ENCODE measurements at places on chromosomes 7 and 10.

- DNase-seq: no peak
Observed at GRCh38 chr7:136133551-136133950, 156.4 kb upstream of the MTPN start.

GRCh38 chr7:91653286-91653685 lies 227.2 kb downstream of the MTERF1 start:
- no peak for DNase-seq

- peak; percentile 47 for DNase-seq
Observed at GRCh38 chr10:49135575-49136313, 1.9 kb upstream of the FAM170B start.

DNA sequence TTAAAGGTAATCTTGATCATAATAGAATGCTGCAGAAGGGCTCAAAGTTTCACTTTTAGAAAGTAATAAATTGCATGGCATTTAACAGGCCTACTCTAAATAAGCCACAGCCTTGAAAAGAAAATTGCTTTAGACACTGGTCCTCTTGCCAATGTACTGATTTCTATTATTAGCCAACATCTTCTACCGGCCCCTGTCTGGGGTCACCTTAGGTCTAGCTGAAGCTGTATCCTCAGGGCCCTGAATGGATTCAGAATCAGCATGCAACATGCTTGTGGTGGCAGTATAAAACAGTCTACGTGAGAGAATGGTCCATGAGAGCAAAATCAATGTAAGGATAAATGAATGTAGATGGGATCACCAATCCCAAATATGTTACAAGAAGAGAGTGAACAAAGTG lies 541.9 kb downstream of the PCDH15 start:
- DNase-seq: no peak

GRCh38 chr10:110007161-110007700 lies 553 bp upstream of the ADD3 start:
- DNase-seq: no peak

DNA sequence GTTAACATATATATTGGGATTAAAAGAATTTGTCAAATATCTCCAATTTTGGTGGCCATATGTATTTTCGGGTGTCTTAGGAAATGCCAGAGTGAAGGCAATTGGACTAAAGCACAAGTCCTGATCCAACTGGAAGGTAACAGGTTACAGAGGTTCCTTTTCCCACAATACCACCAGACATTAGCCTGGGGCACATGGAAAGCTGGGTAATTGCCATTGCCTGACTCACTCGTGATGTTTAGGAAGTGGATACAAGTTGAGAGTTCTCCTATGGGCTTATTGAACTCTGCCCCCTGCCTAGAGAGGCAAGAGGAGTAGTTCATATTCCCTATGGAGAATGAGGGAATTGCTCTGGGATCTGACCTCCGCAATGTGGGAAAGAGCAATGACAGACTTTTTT lies 5.7 kb downstream of the DNAH11 start:
- no peak for DNase-seq

- peak; percentile 79 for DNase-seq
Observed at GRCh38 chr7:120805636-120806388, 52.1 kb downstream of the TSPAN12 start.

GRCh38 chr10:1712944-1713671 lies 24.2 kb downstream of the ADARB2 start:
- DNase-seq: no peak

DNA sequence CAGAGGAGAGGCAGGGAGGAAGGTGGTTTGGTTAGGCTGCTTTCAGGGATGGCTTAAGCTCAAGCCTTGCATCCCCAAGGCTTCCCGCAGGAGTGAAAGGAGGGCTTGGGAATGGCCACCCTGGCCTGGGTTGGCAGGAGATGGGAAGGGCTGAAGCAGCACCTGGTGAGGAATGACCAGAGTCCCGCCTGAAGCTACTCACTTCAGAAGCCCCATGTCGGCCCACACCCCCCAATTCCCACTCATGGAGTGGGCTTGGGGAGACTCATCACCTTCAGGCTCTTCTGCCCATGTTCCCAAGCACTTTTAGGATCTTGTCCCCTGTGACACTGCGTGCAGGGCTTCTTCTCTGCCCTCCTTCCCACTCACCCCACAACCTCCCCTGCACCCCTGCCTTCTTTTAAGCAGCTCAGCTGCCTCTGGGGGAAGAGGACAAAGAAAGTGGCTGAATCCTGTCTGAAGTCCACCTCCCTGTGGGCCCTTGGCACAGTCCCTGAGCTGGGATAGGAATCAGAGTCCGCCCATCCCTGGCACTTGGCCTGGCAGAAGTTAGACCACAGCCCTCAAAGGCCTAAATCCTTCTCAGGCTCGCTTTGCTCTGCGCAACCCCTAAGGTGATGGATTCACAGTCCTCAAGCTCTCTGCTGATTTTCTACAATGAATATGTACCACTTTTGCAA lies 16.5 kb downstream of the RGR start:
- no peak for DNase-seq

GRCh38 chr10:114166043-114166442 lies 8.0 kb downstream of the CCDC186 start:
- DNase-seq: no peak

DNA sequence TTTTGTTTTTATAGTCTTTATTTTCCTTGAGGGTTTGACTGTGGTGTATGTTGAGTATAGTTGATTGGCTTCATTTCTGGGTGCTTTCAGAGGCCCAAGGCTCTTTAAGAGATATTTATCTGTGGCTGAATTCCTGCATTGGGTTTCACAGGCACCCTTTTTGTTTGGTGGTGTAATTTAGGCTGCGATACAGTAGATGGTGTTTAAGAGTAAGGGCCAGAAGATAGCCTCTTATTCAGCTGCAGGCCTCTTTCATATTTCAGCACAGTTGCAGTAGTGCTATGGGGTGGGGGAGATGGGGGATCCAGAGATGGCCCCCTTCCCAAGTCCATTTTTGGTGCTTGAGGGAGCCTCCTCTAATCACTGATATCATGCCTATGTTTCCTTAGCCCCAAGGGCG lies 69.7 kb downstream of the MGAM2 start:
- DNase-seq: no peak

- DNase-seq: no peak
Observed at GRCh38 chr7:25196132-25196896, 32.0 kb downstream of the NPVF start.

DNA sequence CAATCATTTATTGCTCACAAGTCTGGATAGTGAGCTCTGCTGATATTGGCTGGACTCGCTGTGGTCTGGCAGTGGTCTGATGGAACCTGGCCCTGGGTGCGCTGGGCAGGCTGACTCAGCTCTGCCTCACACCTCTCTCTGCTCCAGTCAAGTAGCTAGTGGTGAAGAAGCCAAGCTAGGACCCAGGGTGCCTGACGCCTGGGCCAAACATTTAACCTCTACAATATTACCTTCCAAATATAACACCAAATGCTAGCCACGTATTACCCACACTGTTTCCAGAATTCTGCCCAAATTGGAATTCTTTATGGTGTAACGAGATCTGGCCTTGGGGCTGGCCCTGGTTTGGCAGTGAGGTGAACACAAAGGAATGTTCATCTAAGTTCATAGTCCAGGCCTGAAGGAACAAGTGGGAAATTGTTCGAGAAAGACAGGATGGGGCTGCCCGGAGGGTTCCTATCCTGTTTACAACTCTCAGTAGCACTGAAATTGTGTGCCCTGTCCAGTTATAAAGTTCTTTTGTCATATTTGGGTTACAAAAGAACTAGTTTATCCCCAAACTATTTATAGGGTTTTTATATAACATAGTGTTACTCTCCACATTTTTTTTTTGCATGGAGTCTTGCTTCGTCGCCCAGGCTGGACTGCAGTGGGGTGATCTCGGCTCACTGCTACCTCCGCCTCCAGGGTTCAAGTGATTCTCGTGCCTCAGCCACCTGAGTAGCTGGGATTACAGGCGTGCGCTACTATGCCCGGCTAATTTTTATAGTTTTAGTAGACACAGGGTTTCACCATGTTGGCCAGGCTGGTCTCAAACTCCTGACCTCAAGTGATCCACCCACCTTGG lies 16.3 kb downstream of the OR2AE1 start:
- DNase-seq: no peak

DNA sequence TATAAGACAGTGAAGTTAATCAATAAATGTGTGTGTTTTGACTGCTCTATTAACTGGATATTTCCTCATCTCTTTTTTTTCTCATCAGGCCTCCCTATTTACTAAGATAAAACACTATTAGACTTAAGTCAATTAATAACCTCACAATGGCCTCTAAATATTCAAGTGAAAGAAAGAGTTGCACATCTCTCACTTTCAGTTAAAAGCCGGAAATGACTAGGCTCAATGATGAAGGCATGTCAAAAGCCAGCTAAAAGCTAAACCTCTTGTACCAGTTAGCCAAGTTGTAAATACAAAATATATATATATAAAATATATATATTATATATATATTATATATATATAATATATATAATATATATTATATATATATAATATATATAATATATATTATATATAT lies 127.0 kb upstream of the MEOX2 start:
- no peak for DNase-seq

DNA sequence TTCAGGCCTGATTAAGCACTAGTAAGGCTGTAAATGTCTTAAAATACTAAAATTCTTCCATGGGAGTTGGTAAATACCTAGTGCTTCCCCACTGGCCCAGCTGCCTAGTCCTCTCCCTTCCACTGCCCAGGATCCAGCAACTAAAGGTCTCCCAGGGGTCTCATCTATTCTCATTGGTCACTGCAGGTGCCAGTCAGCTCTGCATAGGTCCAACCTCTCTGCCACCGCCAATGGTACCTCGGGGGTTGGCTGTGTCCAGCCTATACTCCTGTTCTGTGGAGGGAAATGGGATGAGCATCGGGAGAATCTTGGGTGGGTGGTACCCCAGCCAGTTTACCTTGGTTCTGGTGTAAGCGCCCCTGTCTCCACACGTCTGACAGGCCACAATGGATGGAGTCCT lies 6.1 kb upstream of the CREB5 start:
- DNase-seq: no peak

DNA sequence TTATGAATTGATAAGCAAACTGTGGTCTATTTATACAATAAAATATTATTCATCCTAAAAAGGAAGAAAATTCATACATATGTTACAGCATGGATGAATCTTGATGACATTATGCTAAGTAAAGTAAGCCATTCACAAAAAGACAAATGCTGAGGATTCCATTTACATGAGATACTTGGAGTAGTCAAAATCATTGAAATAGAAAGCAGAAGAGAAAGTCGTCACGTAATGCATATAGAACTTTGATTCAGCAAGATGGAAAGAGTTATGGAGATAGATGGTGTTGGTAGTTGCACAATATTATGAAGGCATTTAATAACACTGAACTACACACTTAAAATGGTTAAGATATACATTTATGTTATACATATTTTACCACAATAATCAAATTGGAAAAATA lies 309.7 kb upstream of the KLF6 start:
- DNase-seq: no peak

GRCh38 chr7:134755422-134756022 lies 23.9 kb upstream of the CALD1 start:
- DNase-seq: peak; percentile 33

GRCh38 chr10:113274176-113274829 lies 278.6 kb upstream of the HABP2 start:
- DNase-seq: no peak

DNA sequence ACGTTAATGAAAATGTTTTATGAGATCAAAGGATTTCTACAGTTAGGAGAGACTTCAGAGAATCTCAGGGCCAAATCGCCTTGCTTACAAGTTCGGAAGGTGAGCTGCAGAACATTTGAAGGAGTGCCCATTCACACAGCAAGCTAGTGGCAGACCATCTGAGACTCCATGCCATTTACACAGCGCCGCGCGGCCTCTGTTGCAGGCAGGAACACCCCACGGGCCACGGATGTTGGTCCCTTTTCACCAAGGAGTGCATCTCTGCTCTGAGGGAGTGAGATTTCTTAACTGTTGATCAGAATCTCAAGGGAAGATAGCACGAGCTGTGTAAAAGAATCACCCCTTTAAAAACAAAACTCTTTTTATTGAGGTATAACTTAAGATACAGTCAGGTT lies 1.8 kb downstream of the UBE3C start:
- DNase-seq: no peak

DNA sequence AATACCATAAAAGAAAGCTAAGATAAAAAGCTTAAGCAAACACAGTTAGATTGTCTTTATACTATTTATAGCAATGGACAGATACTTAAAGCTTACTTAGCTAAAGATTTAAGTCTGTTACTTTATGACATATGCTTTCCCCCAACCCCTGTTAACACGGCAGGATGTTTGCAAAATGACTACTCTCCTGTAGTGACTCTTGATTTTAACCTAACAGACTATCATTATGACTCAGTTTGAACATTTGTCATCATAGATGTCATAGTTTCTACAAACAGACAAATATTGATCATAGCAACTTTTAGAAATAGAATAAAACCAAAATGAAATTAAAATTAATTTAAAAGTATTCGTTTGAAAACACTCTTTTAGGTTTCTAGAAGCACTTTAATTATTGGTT lies 7.8 kb upstream of the COMMD3 start:
- DNase-seq: peak; percentile 83

Measured in GM12865 (cell line).